ENCODE measurements at places on chromosomes 6 and 20.

GRCh38 chr6:30887901-30888815 is 3.8 kb downstream of the DDR1 start:
- DNase-seq, result peak; percentile 75

DNA sequence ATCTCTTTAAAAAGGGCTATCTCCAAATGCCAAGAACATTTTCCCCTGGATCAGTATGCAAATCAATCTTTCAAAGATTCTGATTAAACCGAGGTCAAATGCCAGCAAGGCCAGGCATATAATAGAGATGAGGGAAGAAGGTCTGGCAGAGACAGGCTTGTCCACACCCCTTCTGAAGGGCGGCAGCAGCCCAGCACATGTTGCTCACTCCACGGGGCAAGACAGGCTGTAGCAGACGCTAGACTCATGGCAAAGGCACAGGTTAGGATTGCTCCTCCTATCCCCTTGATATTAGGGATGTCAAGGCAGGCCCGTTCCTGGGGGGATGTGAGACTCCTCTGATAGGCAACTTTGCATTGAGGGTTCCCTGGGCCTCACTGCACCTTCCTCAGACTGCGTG is 104.7 kb upstream of the RIN2 start:
- DNase-seq, result no peak

- no peak for DNase-seq
Observed at GRCh38 chr20:47278907-47279348, 77.6 kb downstream of the ZMYND8 start.

- no peak for DNase-seq
Observed at GRCh38 chr6:156309017-156309416, 468.2 kb upstream of the ARID1B start.

DNA sequence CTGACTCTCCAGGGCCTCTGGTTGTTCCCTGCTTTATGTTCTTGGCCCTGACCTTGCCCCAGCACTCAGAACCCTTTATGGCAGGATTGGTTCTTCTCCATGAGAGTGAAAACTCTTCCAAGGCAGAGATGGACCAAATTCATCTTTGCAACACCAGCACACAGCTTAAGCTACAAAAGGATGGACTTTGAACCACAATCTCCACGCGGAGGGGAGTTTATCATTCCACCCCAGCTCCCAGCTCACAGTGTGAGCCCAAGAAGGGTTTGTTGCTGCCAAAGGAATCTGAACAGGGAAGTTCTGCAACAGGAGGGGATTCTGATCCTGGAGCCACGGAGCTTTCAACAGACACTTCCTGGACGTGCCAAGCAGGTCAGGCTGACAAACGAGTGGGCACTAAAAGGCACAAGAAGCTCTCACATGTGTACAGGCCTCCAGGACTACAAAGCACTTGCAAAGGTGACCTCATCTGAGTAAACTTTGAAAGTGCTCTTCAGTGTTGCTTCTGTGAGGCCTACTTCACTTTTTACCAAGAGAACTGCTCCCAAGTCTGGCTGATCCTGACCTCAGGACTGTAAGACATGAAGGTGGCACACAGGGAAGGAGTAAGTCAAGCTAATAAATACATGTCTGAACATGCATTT is 8.9 kb downstream of the FITM2 start:
- no peak for DNase-seq

- DNase-seq, result peak; percentile 10
Observed at GRCh38 chr6:114049367-114049966, 78.5 kb upstream of the HDAC2 start.

GRCh38 chr20:50518270-50518721 is 8.1 kb downstream of the PTPN1 start:
- DNase-seq, result no peak

DNA sequence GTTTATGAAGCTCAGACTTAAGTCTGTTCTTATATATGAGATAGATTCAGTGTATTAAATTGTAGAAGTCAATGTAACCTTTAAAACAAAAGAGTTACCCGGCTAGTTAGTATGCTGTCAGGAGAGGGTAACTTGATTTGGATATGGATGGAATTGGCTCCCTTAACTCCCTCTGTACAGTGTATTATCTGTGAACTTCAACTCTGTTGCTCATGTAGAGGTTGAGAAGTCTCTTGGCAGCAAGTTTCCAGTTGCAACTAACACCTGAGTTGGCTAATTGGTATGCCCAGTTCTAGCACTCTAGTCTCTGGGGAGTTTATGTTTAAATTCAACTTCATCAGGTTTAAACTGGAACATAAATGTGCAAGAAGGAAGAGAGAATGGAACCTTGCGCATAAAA is 111.0 kb downstream of the NCOA3 start:
- no peak for DNase-seq

DNA sequence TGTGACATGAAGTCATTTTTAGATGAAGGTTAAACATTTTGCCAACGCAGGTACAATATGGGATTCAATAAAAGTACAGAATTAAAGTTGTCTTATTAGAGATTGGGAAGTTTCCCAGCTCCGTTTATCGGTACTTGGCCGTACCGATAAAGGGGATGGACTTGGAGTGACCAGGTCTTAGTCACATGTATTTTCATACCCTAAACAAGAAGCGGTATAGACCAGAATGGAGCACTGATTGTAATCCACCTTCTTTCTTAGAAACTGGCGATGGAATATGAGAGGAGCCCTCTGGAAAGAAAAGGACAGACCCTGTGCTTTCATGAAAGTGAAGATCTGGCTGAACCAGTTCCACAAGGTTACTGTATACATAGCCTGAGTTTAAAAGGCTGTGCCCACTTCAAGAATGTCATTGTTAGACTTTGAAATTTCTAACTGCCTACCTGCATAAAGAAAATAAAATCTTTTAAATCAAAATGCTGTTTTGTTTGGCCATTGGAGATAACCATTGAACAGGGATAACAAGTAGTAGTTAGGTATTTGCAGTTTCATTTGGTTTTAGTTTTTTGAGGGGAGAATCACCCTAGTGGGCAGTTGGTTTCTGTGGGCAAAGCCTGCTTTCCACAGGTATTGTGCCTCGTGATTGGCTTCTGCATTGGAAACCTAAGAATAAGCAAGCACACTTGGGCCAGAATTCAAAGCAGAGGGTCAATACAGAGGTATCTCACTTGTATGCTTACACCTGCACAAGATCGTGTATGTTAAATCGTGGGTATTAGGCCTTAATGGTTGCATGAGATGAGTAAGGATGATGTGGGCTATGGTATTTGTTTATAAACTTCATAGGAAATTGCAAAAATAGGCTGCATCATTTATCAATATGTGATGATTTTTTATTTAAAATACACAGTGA is 11.2 kb upstream of the ZNFX1 start:
- no peak for DNase-seq

DNA sequence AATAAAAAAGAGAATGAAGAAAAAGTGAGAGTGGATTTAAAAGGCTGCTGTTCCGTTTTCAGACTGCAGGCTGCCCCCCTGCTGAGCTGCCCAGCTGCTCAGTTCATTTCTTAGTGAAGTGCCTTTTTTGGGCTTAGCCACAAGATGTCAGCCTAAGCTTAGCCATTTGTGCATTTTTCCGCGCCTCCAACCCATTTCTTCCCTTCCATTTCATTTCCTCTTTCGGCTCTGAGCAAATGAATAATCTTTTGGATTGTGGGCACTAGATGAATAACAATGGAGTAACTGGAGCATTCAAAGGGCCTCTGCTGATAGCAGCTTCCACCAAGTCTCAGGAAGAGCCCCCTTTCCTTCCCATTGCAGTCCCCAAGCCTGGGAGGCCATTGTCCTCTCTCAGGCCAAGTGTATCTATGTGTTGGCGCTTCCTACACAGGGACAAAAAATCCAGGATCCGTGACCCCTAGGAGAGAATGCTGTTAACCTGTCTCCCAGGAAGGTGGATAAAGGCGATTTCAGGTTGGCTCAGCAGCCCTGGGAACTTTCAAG is 83.5 kb upstream of the SPTLC3 start:
- peak; percentile 71 for DNase-seq

GRCh38 chr6:131629651-131630050 is 1.6 kb upstream of the MED23 start:
- no peak for DNase-seq

Data from AG08396 (cell line).